Inflammatory macrophage treated with lipopolysaccharide for 1 hour (primary cell): ENCODE measurements at places on chromosomes 11 and 22.

DNA sequence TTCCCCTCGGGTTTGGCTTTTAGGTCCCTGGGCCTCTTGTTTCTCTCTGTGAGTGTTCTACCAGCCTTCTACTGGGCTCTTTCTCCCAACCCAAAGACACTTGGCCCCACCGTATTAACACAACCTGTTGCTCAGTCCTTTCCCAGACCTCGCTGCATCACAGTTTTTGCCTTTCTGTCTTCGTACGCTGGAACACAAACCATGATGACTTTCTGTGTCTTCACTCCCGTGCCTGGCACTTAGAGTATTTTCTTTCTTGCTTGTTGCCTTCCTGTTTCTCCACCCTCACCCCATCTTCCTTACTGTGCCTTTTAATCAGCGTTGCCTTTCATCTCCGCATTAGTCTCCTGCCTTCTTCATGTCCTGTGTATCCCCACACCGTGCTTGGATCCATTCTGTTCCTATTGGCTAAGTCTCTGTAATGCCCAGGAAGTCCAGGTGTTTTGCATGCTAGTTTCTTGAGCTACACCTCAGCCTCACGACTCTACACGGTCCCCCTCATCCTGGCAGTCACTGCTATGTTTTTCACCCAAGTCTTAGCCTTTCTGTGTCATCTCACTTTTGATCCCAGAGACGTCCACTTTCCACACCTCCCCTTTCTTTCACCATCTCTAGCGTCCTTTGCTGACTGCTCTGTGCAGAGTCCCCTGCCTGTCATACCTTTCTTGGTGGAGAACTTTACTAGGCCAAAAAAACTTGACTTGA, 1.6 kb downstream of the MARK2 start:
- no peak for DNase-seq

GRCh38 chr11:86442827-86443226, 68.1 kb downstream of the CCDC81 start:
- no peak for DNase-seq

DNA sequence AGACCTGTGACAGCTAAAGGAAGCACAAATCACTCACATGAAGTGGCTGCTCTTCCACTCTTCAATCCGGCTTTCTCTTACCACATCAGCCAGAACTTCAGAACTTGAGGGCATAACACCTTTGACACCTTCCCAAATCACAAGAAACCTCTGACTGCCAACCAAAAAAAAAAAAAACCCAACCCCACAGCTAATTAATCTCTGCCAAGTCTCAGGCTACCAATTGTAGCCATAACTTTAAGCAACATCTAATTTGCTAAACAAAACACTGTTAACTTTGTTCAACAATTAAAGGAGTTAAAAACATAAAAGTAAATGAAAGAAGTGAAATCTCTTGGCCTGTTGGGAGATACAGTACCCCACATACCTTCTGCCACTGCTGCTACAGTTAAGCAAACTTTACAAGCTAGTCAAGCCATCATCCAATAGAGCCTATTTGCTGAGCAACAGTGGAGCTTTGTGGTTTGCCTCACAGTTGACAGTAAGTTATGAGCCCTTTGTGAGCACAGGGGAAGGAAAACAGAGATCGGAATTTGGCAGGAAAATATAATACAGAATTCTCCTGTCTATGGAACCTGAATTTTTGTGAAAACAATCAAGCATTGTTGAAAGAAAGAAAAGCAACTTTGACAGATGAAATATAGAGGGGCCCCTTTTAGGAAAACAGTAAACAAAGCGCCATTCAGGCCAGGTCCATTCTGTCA, at the start of gene SOX6:
Gene SOX6, minus strand, starts transcription at position 490 of the 704 bp plus-strand sequence. CDS start 15,298 bp downstream, outside the sequence.
- DNase-seq, result no peak

DNA sequence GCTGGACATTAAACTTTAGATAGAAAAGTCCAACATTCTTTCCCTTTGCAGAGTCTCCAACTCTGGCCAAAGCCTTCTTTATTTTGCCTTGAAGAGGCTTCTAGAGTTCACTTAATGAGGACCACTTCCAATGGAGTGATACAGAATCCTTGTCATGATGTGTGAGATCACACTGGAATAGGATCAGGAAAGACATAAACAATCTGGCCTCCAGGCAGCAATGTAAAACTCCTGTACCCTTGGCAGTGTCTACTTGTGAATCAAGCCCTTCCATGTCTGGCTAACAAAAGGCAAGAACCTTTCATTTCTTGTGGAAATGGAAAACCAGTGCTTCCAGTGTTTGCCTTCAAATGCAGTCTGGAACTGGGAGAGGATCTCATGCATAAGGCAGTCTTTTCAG, 56.5 kb upstream of the FIBIN start:
- no peak for DNase-seq

DNA sequence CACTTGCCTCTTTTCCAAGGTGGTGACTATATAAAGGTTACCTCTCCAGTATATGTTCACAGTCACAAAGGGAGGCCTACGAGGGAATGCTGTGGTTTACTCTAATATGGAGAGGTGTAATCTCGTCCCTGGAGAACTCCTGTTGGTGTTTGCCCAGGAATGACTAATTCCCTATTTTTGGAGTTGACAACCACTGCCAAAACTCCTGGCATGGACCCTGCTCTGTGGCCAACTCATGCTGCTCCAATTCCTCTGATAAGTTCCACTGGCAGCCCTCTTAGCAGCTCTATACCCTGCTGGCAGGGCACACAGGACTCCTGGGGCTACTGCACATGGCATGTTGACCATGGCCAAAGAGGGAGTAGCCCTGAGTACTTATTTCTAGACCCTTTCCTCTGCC, 418.7 kb upstream of the ANO5 start:
- DNase-seq, result no peak

DNA sequence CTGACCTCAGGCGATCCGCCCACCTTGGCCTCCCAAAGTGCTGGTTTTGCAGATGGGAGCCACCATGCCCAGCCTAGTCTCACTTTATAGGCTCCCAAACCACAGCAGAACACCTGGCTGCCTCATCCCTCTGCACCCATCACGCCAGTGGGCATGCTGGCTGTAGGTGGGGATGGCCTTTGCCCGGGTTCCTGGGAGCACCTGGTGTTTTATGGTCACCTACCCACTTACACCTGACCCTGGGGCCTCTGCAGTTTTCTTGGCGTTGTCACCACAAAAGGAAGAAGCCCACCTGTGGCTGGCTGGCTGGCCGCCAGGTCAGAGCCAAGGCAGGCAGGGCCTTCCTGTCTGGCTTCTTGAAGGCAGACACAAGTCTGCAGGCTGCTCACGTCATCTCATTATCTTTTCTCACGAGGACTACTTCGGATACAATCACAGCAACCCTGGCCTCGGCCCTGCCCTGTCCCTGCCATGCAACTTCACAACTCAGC, 8.2 kb downstream of the RRP7A start:
- DNase-seq, result no peak

DNA sequence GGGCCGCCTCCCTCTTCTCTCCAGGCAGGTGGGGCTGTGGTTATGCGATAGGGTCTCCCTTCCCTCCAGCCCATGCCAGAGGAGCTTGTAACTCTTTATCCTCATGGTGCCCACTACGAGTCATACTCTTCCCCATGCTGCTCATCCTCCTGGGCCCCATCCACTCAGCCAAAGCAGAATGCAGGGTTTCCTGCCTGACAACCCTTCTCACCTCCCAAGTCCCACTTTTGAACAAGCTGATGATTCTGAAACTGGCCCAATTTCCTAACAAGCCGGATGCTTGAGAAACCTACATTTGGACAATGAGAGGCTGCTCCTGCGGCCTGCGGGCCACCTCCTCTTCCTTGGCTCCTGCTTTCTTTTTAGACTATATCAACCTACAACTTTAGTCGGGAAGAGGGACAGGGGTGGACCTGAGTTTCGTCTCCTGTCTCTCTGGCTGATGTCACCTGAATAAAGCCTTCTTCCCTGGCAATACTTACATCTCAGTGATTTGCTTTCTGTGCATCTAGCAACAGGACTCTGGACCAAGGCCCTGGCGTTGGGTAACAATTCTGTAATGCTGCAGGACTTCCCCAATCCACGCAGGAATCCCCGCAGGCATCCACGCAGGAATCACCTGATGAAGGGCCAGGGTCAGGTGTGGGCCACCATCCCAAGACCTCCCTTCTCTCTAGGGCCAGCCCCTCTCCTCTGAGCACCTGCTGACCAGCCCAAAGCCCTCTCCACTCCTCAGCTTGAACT, 1.5 kb upstream of the NDUFS8 start:
- peak; percentile 56 for DNase-seq

GRCh38 chr11:117857734-117858414, 18.6 kb downstream of the FXYD6 start:
- DNase-seq, result no peak

DNA sequence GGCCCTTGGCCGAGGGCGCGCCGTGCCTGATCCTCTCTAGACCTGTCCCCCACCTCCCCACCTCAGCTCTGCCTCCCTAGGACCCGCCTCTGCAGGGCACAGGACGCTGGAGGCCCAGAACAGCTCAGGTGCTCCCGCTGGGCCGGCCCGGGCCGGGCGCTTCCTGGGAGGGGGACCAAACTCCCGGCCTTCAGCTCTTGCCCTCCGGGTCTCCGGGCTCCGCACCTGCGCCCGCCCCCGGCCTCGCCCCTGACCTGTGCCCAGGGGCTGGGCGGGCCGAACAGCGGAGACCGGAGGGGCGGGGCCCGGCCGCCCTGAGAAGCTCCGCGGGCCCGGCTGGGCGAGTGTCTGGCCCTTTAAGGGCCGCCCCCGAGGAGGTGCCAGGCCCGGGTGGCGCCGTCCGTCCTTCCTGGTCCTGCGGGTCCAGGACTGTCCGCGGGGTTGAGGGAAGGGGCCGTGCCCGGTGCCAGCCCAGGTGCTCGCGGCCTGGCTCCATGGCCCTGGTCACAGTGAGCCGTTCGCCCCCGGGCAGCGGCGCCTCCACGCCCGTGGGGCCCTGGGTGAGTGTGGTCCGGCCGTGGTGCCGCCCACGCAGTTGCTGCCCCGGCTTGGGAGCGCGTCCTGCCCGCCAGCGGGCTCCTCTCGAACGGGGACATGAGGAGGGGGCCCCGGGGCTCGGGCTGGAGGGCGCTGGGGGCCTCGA, at the start of gene SSH3:
Gene SSH3, plus strand, starts transcription at position 399 of the 703 bp plus-strand sequence. Its CDS starts 96 bp downstream, at position 495.
- no peak for DNase-seq

- peak; percentile 77 for DNase-seq
Observed at GRCh38 chr11:118703563-118704106, 24.2 kb upstream of the TREH start.

- no peak for DNase-seq
Observed at GRCh38 chr22:42091455-42091782, 847 bp upstream of the NDUFA6 start.

GRCh38 chr22:45731798-45732495, 60.3 kb downstream of the ATXN10 start:
- DNase-seq, result no peak

DNA sequence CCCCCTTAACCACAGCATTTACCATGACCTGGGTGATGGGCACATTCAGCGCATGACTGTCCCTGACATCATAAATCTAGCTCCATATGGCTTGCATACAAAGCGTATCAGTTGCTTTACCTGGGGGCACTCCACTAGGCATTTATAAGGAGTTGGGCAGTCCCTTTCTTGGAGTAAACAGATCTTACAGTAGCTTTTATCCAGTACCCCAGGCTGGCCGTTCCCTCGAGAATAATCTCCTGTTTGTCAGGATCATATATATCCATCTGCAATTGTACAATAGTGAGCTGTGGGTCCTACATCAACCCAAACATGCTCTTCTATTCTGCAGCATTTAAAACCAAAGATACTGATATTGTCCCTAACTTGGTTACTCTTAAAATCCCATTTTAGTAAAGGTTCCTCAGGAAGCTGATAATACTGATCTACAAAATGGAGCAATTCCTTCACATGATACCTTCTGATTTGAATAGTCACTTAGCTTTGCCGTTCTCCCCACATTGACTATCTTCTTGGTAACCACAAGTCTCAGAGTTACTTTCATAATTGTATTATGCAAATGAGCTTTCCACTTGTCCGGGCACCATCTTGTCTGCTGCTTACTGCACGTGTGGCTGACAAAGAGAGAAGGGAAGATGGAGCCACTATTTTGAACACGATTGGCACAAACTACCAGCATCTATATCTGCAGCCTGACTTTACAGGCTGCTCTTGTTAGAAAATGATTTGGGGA, 205.0 kb downstream of the CWF19L2 start:
- DNase-seq, result no peak

- DNase-seq, result peak; percentile 4
Observed at GRCh38 chr11:78733031-78733430, 158.4 kb upstream of the NARS2 start.

DNA sequence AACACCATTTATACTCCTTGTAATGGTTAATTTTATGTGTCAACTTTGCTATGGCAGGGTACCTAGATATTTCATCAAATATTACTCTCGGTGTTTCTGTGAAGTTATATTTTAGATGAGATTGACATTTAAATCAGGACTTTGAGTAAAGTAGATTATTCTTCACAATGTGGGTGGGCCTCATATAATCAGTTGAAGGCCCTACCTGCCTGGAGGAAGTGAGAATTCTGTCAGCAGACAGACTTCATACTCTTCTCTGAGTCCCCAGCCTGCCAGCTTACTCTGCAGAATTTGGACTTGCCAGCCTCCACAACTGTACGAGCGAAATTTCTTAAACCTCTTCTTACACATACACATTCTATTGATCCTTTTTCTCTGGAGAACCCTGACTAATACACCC, 49.3 kb upstream of the SYT9 start:
- no peak for DNase-seq

GRCh38 chr22:39343259-39344045, 6.3 kb upstream of the SYNGR1 start:
- DNase-seq, result peak; percentile 69

DNA sequence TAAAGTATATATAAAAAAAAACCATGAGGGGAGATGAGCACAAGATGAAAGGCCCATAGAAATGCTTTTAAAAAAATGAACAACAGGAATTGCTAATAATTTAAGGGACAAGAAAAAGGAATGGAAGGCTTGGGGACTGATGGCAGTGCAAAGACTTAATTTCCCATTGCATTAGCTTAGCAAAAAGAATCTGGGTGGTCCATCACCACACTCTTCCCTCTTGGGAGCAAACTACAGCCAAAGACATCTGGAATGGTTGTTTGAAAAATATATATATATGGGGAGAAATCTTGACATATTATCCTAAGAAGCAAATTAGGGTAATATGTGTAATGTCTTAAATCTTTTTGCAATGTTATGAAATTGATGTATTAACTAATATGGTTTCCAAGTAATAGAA, 727.1 kb downstream of the METTL15 start:
- no peak for DNase-seq
